ENCODE measurements at places on chromosomes 2 and 18.

- DNase-seq = no peak
Measured at GRCh38 chr2:136351684-136352083, 233.7 kb upstream of the CXCR4 start.

GRCh38 chr2:50102383-50102782, 929.5 kb downstream of the NRXN1 start:
- DNase-seq = no peak

GRCh38 chr18:48827291-48828193, 123.2 kb downstream of the SMAD7 start:
- DNase-seq = peak; percentile 80

GRCh38 chr2:64212801-64213321, 68.6 kb upstream of the PELI1 start:
- DNase-seq = no peak

GRCh38 chr2:21821672-21822227, 698.0 kb downstream of the TDRD15 start:
- no peak for DNase-seq

GRCh38 chr2:134177351-134177931, 76.4 kb upstream of the MGAT5 start:
- no peak for DNase-seq

- DNase-seq = no peak
Measured at GRCh38 chr2:29725610-29726009, 195.8 kb downstream of the ALK start.

GRCh38 chr18:36408606-36409005, 111.1 kb downstream of the FHOD3 start:
- no peak for DNase-seq

DNA sequence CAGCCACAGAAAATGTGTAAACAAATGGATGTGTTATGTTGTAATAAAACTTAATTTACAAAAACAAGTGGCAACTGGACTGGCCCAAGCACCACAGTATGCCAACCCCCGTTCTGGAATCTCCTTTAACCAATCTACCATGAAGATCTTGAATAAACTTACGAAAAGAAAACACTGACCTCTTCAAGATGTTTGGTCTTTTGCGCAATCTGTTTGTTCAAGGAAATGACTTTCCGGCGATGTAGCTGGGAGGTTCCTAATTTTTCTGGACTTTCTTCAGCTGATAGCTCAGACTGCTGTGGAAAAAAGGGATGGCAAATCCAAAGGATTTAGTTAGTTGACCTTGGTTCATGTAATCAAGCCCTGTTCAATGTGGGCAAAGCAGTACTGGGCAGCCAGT, 55.7 kb downstream of the CCDC93 start:
- DNase-seq = no peak

DNA sequence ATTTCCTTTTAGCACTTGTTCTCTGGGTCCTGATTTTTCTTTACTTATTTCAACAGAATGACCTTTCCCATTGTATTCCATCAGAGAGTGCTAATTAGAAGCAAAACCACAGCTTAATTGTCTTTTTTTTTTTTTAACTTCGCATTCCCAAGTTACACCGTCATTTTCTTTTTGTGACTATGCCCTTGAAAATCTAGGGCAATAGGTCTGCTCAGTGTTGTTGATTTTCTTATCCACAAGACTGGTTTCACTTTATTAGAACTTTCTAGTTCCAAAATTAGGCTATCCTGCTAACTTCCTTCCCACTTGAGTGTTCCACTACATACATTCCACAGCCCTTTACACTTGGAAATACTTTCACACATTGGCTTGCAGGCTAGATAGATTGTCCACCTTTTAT, 18.7 kb upstream of the ADAM17 start:
- no peak for DNase-seq

- no peak for DNase-seq
Measured at GRCh38 chr2:215716956-215717355, 281.1 kb upstream of the FN1 start.

DNA sequence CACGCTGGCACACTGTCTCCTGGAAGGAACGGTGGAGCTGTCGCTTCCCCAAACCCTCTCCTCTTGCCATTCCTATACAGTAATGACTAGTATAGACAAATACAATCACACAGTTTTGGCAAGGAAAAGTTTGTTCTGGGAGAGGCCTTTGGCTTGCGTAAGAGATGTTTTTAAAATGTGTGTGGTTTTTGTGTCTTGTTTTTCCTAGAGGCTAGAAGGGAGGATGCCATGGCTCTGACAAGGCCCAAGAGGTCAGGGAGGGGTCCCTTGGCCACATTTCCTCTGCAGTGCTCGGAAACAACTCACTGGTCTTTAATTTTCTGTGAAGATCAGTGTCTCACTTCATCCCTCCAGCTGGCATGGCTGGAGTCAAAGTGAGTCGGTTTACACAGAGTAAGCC, 195.9 kb downstream of the SH3RF3 start:
- DNase-seq = peak; percentile 44

GRCh38 chr2:232951891-232952290, 61.2 kb downstream of the NGEF start:
- DNase-seq = no peak

DNA sequence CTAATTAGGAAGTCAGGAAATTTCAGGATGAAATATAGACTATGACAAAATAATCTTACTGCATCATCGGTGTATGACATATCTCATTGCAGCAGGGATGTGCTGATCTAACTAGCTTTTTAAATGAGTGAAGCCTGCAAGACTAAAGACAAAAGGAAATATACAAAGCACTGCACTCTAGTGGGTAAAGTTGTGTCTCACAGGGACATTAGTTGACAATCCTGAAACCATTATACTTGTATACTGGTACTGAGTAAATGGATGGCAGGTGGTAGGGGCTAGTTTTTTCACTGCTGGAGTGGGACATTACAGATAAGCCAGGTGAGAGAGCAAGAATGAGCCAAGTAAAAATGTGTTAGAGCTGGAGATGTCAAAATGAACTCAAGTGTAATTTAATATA, 317.5 kb upstream of the RAB6C start:
- DNase-seq = no peak

- no peak for DNase-seq
Measured at GRCh38 chr2:217930761-217931563, 71.8 kb downstream of the TNS1 start.

DNA sequence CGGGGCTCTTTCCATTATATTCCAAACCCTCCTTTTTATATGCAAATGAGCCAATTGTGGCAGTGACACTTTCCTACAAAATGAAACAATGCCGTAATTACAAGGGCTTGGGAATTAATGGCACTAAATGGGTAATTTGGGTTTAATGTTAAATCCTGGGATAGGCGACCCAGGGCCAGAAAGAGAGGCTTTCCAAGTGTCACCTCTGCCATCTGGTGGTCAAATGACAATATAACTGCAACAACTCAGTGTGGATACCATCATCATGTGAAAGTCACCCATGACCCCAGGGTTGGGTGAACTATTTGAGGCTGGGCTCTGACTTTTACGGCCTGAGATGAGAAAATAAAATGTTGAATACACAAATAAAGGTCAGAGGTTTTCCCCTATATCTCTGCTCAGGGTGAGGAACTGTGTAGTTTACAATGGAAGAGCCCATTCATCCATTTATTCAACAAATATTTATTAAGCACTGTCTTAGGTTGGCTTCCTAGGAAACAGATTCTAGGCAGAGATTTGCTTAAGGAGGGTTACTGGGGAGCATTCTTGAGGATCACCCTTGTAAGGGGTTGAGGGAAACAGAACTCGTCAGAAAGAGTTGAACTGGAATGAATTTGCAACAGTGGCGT, 13.6 kb upstream of the THADA start:
- no peak for DNase-seq

DNA sequence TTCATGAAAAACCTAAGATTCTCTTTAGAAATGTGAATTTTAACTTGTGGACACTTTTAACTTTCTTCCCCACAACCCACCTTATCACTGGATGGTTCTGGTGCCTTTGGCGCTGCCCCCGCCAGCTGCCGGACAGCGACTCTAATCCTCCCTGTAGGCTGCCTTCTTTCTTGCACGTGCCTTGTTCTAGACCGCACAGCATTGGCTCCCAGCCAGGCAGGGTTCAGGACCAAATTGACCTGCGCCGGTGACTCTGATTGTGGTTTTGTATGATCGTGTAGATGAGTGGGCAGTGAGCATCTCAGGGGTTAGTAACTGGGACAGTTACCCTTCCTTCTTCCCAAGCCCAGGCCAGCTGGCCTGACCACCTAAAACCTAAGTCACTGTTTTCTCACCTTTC, 106.8 kb downstream of the ASAP2 start:
- no peak for DNase-seq

DNA sequence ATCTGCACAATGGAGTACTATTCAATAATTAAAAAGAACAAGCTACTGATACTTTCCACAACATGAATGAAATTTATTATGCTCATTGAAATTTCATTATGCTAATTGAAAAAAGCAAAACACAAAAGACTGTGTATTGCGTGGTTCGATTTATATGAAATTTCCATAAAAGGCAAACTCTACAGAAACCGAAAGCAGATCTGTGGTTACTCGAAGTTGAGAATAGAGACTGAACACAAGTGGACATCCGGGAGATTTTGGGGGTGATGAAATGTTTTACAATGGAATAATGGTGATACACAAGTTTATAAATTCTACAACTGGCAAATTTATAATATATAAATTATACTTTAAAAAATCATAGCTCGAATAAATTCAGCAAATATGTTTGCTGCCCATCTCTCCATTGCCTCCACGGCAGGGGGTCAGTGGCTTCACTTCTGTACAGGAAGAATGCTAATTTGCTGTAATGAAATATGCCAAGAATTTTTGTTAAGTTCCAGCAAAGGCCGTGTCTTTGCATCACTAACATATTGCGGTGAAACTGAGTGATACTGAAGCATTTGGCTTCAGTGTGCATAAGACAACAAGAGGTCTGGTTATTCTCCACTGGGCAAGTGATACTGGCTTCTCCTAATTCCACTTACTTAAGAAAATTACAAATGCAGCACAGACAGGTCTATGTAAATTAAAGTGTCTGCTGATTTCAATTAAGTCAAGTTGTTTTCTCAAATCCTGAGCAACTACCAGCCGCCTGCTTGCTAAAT, 96.7 kb downstream of the TMEM163 start:
- DNase-seq = no peak

GRCh38 chr18:75264195-75264594, 53.6 kb downstream of the TSHZ1 start:
- DNase-seq = no peak

- DNase-seq = no peak
Measured at GRCh38 chr2:176463546-176463945, 194.3 kb downstream of the MTX2 start.

- no peak for DNase-seq
Measured at GRCh38 chr2:181575024-181575649, 81.8 kb downstream of the CERKL start.

DNA sequence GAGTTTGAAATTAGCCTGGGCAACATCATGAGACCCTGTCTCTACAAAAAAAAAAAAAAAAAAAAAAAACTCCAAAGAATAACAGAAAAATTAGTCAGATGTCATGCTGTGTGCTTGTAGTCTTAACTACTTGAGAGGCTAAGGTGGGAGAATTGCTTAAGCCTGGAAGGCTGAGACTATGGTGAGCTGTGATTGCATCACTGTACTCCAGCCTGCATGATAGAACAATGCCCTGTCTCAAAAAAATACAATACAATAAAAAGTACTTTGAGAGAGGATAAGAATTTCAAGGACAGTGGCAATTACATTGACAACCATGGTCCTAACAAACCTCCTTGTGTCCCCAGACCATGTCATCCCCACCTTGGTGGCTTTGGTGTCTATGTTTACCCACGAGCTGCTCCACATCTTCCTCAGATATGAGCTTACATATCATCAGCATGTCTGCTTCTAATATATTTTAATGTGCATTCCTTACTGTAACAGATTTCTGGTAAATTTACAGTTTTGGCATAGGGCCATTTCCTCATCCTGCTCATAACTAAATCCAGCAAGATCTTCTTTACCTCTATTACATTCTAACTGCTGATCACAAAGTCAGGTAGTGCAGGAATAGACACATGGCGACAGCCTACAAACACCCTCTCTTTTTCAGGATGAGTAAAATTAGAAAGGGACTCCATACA, 437.7 kb upstream of the HNRNPA3 start:
- DNase-seq = no peak

GRCh38 chr18:50578651-50579050, 18.8 kb downstream of the MAPK4 start:
- no peak for DNase-seq

- no peak for DNase-seq
Measured at GRCh38 chr2:239608260-239608659, 207.4 kb upstream of the HDAC4 start.

GRCh38 chr2:183207110-183207509, 82.9 kb downstream of the NUP35 start:
- DNase-seq = no peak

- DNase-seq = no peak
Measured at GRCh38 chr2:171247741-171248662, 87.3 kb upstream of the TLK1 start.

DNA sequence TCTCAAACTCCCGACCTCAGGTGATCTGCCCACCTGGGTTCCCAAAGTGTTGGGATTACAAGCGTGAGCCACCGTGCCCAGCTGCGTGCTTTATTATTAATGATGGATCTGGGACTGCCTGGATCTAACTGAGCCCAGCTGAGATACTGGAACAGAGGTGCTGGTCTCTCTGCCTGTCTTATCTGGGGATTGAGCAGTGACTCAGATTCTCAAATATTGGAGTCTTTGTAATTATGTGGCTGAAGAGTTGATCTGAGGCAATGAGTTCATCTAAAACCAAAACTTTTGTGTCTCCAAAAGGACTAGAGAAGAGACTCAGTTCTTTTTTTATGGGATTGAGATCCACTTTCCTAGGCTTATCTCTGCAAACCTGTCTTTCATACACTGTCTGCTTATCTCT, 16.3 kb downstream of the PLEKHB2 start:
- no peak for DNase-seq

DNA sequence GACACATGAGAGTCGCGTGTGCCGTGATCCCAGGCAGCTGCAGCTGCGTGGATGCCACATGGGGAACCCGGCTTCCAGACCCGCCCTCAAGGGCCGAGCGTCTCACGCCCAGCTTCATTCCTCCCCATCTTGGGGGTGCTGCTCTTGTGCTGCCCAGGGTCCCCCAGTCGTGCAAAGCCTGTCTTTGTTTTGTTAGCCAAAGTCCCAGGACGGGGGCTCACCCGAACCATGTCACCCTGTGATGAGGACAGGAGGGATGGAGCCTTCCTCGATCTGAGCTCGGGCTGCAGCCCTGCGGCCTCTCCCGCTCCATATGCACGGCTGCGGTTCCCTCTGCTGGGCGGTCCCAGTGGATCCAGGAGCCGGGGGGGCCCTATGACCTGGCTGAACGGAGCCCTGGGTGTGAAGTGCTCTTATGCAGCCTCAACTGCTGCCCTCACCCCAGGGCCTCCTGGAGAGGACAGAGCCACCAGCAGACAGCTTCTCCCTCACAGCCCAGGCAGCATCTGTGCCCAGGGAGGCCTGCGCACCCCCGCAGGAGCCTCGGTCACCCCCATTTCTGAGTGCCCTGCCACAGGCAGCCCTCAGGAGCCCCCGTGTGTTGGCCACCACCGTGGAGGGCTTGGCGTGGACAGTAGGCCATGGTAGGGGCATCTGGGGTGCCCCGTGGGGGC, 99.0 kb upstream of the CTDP1 start:
- no peak for DNase-seq

- DNase-seq = no peak
Measured at GRCh38 chr2:185689906-185690539, 48.6 kb upstream of the FSIP2 start.

- no peak for DNase-seq
Measured at GRCh38 chr18:23320709-23321236, 132.3 kb upstream of the RIOK3 start.

GRCh38 chr18:25005541-25006403, 346.2 kb downstream of the ZNF521 start:
- DNase-seq = no peak

GRCh38 chr18:6859676-6860422, 130.3 kb downstream of the ARHGAP28 start:
- no peak for DNase-seq

- DNase-seq = no peak
Measured at GRCh38 chr18:75209951-75210258, 692 bp upstream of the TSHZ1 start.

Measured in forelimb muscle (tissue), 1 donor.